HL-60 (cell line): ENCODE measurements at places on chromosomes 12 and 14.
A peak's percentile ranks its signal among the peaks of the same experiment; 100 is the strongest.

DNA sequence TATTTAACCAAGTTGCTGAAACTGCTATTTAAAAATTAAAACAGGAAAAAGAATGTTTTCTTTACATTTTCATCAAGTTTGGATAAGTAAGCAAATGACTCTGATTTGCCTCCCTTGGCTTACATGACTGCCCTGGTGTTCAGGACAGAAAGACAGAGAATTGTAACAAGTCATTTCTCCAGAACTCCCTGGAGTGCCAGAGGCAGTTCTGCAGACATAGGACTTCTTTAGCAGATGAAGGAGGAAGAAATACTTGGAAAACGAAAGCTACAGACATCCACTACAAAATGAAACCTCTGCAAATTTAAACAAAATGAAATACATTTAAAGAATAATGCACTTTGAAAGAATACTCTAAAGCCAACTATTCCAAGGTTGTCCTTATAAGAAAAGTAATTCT is 253.9 kb downstream of the LRFN5 start:
- DNase-seq, result no peak

GRCh38 chr12:14723763-14724162 is 27.4 kb upstream of the GUCY2C start:
- DNase-seq, result peak; percentile 48

GRCh38 chr12:65606008-65606766 is 218.1 kb upstream of the HMGA2 start:
- DNase-seq, result no peak

- DNase-seq, result no peak
Measured at GRCh38 chr14:30283822-30284446, 275.0 kb upstream of the G2E3 start.

GRCh38 chr12:28824849-28825248 is 324.2 kb upstream of the FAR2 start:
- DNase-seq, result no peak

- DNase-seq, result no peak
Measured at GRCh38 chr14:25014440-25014839, 35.5 kb downstream of the STXBP6 start.

GRCh38 chr12:111444925-111445725 is 39.4 kb downstream of the SH2B3 start:
- DNase-seq, result peak; percentile 85

GRCh38 chr14:69980457-69981425 is 101.5 kb downstream of the SMOC1 start:
- DNase-seq, result no peak

- DNase-seq, result no peak
Measured at GRCh38 chr12:113783811-113784210, 182.3 kb downstream of the RBM19 start.

GRCh38 chr12:132520421-132521199 is 30.7 kb downstream of the FBRSL1 start:
- DNase-seq, result no peak

- no peak for DNase-seq
Measured at GRCh38 chr14:102077382-102077709, 9.5 kb downstream of the HSP90AA1 start.

- DNase-seq, result no peak
Measured at GRCh38 chr12:6313326-6313940, 3.0 kb downstream of the PLEKHG6 start.

GRCh38 chr12:3034067-3034750 is 43.0 kb upstream of the TSPAN9 start:
- DNase-seq, result peak; percentile 13

DNA sequence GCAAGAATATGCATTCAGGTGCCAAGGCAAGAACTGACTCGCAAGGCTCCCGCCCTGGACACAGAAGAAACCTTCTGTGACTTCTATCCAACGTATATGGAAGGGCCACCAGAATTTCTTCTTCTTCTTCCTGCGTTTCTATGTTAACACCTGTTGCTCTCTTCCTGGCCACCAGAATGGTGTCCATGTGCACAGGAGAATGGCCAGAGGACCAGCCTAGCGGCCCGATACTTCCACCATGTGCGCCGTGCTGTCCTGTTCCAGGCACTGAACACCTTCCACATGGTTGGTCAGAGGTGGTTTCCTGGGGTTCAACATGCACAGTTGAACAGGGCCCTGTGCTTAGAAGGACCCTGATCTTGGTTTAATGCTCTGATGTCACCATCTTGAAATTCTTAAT is 455.8 kb downstream of the BCL11B start:
- DNase-seq, result no peak

DNA sequence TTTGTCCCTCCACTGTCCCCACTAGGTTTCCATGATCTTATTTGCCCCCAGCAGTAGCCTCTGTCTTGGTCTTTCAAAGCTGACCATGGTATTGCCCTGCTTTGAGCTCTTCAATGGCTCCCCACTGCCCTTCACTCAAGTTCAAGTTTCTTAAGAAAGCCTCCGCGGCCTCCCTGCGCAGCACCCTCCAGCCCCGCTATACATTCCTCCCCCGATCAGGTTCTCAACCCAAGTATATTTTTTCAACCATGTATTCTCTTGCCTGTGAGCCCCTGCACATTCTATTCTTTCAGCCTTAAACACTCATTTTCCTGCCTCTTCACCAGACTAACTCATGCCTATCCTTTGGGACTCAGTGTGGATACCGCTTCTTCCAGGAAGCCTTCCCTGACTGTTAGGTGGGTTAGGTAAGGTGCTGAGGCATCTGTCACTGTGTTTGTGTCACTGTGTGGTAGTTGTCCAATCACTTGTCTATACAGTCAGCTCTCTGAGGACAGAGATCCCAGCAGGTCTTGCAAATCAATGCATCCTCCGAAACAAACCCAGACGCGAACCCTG is 4.3 kb downstream of the FAIM2 start:
- no peak for DNase-seq

DNA sequence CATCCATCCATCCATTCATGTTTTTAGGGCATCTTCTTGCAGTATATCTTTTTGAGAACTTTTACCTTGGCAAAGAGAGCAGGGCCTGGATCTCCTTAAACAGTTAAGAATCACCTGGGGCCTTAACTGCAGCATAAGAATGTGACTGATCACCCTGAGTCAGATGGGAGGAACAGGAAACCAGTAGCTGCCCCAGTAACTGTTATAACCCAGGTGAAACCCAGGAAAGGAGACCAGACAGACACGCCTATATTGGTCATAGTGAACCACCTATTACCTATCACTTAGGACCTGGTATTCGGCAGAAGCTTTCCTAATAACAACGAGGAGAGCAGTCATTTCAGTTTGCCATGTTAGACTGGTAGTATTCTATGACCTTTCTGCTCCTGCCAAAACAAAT is 43.4 kb upstream of the NR2C1 start:
- DNase-seq, result no peak

- no peak for DNase-seq
Measured at GRCh38 chr14:86333493-86333892, 803.5 kb downstream of the FLRT2 start.

GRCh38 chr12:93616584-93617101 is 44.2 kb downstream of the SOCS2 start:
- peak; percentile 7 for DNase-seq

GRCh38 chr12:107319533-107320032 is 226.2 kb upstream of the CRY1 start:
- peak; percentile 11 for DNase-seq

GRCh38 chr12:53601296-53601847 is 24.8 kb downstream of the ATF7 start:
- DNase-seq, result no peak

GRCh38 chr12:47745485-47746041 is 13.1 kb downstream of the RAPGEF3 start:
- no peak for DNase-seq

- no peak for DNase-seq
Measured at GRCh38 chr14:73718418-73719251, 4.5 kb upstream of the PNMA1 start.

GRCh38 chr12:110436231-110436630 is 13.9 kb downstream of the ARPC3 start:
- DNase-seq, result no peak
